ENCODE measurements at places on chromosomes 2 and 18. TPM values are rescaled to one million over a fixed set of nuclear protein-coding genes. Genes with fewer than 3 reads are reported as not detected.

KCTD1 gene
- 4.4 TPM for total RNA-seq

IL36RN gene
- not detected for total RNA-seq

DTNA gene
- 0.25 TPM for total RNA-seq

GNLY gene
- 18.1 TPM for total RNA-seq

RAD51AP2 gene
- total RNA-seq = not detected

PRADC1 gene
- total RNA-seq = 10.4 TPM

NR4A2 gene
- total RNA-seq = 1.9 TPM

NEU2 gene
- not detected for total RNA-seq

PDE11A gene
- not detected for total RNA-seq

L3MBTL4 gene
- 0.57 TPM for total RNA-seq

PCARE gene
- total RNA-seq = not detected

GKN1 gene
- not detected for total RNA-seq

PTMA gene
- total RNA-seq = 2,458 TPM

TMX3 gene
- total RNA-seq = 61.9 TPM

CABLES1 gene
- 9.7 TPM for total RNA-seq

UGT1A4 gene
- total RNA-seq = not detected

ATP5F1A gene
- total RNA-seq = 357 TPM

PGAP1 gene
- 28.1 TPM for total RNA-seq

LYPD6B gene
- total RNA-seq = not detected

CPS1 gene
- total RNA-seq = 1.0 TPM

ZNF385B gene
- total RNA-seq = not detected

UGT1A5 gene
- not detected for total RNA-seq

PROKR1 gene
- not detected for total RNA-seq

STARD6 gene
- not detected for total RNA-seq

IL37 gene
- total RNA-seq = not detected

SATB2 gene
- 0.07 TPM for total RNA-seq

DUSP2 gene
- total RNA-seq = 24.9 TPM

Measured in T-helper 2 cell treated with Interferon-gamma antibody and Interleukin-4, amounts not matched to agents 100 ng/mL and 5 ng/mL, for 36 hours (primary cell).